DMS79 (cell line): ENCODE measurements at places on chromosomes 13 and 19.

DNA sequence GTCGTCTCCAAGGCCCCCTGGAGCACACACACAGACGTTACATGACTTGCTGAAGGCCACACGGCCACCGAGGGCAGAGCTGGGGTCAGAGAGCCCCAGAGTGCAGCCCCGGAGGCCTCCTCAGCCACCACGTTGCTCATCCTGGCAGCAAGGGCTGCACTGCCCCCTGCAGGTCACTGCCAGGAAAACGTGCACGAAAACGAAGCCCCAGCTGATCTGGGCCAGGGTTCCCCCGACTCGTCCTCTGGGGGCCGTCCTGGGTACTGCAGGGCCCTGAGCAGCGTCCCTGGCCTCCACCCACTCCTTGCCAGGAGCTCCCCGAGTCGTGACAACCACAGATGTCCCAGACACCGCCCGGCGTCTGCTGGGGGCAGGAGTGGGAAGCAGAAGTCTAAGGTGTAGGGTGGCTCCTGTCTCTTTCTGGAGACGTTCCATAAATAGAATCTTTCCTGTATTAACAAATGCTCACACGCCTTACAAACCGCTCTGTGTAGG, 3.4 kb downstream of the TPGS1 start:
- peak; percentile 70 for DNase-seq

- DNase-seq, result no peak
These were observed 22.5 kb upstream of the NFIC start for GRCh38 chr19:3343619-3344502.

GRCh38 chr13:41565846-41566245, 108.5 kb downstream of the RGCC start:
- DNase-seq, result no peak

GRCh38 chr19:6593651-6594416, 2.9 kb upstream of the CD70 start:
- no peak for DNase-seq

- no peak for DNase-seq
These were observed 11.3 kb upstream of the ITM2B start for GRCh38 chr13:48221686-48222187.

GRCh38 chr19:32339988-32340874, 5.2 kb upstream of the ZNF507 start:
- DNase-seq, result peak; percentile 7
